ENCODE measurements at places on chromosomes 1 and 21.

GRCh38 chr1:18901147-18901951 lies 1.0 kb downstream of the ALDH4A1 start:
- DNase-seq, result no peak

DNA sequence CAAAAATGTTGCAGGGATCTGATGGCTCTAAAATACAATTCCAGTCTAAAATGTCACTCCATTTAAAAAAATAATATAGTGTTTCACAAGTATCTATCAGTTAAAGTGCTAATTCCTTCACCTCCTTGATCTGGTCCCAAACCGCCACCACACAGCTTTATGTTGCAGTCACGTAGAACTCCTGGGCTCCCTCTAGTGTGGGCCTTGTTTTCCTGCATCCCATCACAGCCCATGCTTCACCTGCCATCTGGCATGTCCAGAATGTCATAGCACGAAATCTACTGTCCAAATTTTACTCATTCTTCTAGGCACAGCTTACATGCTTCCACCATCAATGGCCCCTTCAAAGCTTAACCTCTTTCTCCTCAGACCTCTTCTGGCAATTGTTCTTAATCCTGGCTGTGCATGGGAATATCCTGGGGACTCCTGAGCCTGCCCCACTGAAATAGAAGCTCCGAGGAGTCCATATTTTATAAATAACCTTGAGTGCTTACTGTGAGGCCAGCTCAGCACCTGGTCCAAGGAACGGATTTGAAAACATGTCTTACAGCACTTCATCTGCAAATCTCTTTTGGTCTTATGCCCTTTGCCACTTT lies 15.5 kb downstream of the FYB2 start:
- DNase-seq, result peak; percentile 27

DNA sequence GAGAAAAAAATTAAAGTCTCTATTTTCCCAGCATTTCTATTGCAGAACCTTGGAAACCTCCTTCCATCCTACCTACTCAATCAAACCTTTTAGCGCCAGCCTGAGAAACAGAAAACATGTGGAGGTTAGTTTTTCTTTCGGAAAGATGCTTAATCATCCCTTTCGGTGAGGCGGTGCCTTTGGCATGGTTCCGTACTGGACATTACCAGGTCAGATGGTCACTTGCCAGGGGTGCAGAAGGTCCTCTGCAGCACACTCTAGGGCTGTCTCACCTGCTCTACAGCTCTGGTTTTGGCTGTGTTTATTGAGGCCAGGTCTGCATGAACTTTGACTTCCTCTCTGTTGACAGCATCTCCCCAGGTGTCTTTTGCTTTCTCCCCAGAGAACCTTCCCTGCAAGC lies 121.5 kb downstream of the PLD5 start:
- no peak for DNase-seq

- DNase-seq, result peak; percentile 59
Measured at GRCh38 chr1:147389532-147390184, 147.2 kb downstream of the CHD1L start.

DNA sequence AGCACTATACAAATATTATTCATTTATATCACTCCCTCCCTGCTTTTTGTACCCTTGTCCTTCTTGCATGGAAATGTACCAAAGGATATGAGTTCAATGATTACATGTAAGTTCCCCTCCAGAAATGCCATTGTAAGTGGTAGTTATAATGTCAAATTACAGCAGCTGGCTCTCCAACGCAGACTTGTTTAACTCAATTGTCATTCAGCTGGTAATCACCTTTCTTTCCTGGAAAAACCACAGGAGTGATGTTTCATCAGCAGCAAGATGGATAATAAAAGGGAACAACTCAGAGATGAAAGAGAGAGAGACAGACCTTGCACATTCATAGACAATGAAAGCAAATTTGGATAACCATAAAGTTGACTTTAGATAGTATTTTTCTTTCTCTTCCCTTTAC lies 578.6 kb upstream of the PBX1 start:
- DNase-seq, result no peak

DNA sequence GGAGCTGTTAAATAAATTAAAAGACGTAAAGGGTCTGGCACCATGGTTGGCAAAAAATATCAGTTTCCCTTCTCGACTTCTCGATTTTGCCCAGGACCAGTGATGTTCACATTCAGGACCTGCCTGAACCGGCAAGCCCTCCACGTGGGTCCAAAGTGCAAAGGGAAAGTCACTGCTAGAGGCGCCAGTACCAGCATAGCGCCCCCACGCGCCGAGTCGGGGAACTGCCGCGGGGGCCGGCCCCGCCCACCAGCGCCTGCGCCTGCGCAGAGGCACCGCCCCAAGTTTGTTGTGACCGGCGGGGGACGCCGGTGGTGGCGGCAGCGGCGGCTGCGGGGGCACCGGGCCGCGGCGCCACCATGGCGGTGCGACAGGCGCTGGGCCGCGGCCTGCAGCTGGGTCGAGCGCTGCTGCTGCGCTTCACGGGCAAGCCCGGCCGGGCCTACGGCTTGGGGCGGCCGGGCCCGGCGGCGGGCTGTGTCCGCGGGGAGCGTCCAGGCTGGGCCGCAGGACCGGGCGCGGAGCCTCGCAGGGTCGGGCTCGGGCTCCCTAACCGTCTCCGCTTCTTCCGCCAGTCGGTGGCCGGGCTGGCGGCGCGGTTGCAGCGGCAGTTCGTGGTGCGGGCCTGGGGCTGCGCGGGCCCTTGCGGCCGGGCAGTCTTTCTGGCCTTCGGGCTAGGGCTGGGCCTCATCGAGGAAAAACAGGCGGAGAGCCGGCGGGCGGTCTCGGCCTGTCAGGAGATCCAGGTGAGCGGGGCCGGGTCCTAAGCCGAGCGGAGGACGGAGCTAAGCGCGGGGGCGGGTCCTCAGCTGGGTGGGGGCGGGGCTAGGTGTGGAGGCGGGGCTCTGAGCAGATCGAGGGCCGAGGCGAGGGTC lies at the start of gene PINK1:
PINK1 (plus strand) TSS at position 269 of the 875 bp plus-strand sequence; CDS start at position 360, 91 bp downstream.
- DNase-seq, result peak; percentile 92
